ENCODE measurements at places on chromosomes 6 and 20.

DNA sequence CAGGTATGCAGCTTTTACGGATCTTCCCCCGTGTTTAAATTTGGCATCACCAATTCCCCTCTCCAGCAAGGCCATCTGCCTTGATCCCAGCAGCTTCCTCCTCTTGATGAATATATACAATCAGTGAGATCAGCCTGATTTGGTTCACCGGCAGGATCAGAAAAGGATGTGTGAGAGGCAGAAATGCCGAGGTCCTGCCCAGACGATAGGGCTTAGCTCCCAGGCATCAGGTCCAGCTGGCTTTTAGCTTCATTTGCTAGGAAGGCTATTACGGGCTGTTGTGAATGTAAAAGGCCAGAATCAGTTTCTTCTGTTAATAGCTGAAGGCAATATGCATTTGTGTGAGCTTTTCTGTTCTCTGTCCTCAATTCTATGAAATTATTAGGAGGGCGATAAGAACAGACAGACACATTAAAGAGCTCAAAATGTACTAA, 372.8 kb downstream of the BTBD9 start:
- DNase-seq: no peak

GRCh38 chr6:148395583-148396101, 53.0 kb downstream of the SASH1 start:
- DNase-seq: no peak

DNA sequence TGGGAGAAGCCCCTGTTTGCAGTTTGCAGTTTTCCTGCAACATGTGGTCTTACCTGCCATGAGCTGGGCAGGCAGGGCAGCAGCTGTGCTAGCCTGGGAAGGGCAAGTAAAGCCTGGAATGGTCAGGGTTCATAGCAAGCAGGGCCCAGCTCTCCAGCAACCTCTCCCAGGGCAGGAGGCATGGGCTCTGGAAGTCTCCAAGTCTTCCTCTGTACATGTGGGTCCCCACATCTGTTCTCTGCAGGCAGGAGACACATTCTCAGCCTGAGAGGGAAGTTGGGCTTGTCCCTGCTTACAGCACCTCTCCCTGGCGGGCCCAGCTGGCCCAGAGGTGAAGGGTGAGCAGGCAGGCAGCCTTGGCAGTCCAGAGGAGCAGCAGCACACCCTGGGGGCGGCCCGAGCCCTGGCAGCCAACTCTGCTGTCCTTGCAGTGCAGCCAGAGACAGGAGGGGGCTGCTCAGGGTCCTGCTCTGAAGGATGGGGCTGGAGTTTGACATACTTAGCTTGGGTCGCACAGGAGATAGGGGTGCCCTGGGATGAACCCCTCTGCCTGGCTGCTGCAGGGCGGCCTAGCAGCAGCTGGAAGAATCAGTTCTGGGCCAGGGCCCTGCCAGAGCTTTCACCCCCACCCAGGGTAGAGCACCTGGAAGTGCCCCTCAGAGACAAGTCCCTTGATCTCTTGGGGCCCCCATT, 176.0 kb downstream of the MRPL14 start:
- no peak for DNase-seq

DNA sequence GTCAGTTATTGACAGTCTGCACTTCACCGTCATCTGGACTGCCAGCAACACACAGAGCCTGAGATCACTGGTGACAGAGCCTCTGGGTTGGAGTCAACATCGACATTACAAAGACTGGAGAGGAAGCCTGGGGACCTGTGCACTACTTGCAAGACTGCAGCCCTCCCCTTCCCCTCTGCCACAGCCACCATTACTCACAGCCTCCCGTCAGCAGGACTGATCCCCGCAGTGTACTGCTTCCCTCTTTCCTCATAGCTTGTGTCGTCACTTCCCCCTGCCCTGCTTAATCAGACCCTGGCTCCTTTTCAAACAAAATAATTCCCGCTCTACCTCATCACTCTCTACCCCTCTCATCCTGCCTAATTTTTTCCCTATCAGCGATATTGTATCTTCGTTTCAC, 235.5 kb upstream of the KCNQ5 start:
- DNase-seq: no peak

DNA sequence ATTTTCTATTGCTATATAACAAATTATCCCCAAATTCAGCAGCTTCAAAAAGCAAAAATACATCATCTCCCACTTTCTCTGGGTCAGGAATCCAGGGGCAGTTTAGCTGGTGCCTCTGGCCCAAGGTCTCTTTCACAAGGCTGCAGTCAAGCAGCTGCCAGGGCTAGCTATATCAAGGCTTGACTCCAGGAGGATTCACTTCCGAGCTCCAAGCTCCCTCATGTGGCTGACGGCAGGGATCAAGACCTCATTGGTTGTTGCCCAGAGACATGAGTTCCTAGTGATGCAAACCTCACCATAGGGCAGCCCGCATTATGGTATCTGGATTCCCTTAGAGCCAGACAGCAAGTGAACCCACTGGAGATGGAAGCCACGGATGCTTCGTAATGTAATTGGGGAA, 1.3 kb upstream of the VNN1 start:
- DNase-seq: no peak

DNA sequence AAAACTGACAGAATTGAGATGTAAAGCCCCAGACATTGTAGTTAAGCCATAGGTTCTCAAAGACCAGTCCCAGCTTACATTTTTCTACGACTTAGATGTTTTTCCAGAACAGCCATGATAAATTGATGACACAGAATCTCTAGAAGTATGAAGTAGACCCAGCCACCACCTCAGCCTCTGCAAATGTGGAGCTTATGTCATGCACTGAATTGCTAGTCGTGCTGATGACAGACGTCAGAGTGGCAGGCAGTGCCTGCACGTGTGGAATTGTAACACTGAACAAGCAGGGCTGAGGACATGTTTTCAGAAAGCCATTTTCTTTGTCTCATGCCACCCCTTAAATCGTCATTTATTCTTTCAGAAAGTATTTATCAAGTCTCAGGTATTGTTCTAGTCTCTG, 72.4 kb upstream of the TMEM181 start:
- DNase-seq: no peak

DNA sequence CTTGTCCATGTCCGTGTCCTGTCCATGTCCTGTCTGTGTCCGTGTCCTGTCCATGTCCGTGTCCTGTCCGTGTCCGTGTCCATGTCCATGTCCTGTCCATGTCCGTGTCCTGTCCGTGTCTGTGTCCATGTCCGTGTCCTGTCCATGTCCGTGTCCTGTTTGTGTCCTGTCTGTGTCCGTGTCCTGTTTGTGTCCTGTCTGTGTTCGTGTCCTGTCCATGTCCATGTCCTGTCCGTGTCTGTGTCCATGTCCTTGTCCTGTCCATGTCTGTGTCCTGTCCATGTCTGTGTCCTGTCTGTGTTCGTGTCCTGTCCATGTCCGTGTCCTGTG, 55.0 kb upstream of the BHLHE23 start:
- DNase-seq: no peak

DNA sequence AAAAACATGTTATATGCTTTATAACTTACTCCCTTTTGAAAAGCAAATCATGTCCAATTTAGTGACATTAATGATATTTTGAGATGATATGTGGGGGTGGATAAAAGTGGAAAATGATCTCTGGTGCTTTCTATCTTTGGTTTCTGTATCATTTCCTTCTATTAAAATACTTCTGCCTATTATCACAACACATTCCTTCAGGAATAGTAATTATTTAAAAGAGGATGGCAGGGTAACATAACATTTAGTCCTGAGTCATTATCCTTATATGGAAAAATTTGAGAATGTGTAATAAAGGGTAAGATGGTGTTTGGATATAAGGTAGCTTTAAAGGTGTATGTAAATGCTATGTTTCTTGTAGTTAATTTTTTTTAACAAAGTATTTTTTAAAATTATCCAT, 657.7 kb downstream of the PHF3 start:
- no peak for DNase-seq

GRCh38 chr6:87756858-87757257, 54.8 kb upstream of the AKIRIN2 start:
- no peak for DNase-seq

- no peak for DNase-seq
Measured at GRCh38 chr6:33848484-33848883, 44.7 kb upstream of the MLN start.

DNA sequence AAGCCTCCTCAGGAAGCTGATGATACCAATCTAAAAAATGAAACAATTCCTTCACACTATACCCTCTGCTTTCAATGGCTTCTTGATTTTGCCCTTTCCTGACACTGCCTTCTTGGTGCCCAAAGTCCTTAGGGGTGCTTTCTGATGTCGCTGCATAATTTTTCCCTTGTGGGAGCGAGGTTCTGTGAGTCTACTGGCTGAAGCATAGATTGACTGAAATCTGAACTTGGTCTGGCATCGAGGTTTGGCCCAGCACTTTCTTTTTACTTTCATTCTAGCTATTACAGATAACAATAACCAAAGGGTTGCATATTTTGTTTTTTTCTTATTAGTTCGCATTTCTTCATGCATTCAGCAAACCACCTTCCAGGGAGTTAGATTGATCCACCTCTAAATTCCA, 65.8 kb downstream of the E2F3 start:
- DNase-seq: no peak

- no peak for DNase-seq
Measured at GRCh38 chr20:57009775-57010174, 256.7 kb downstream of the BMP7 start.

- DNase-seq: no peak
Measured at GRCh38 chr6:107555449-107555848, 65.5 kb downstream of the SOBP start.

DNA sequence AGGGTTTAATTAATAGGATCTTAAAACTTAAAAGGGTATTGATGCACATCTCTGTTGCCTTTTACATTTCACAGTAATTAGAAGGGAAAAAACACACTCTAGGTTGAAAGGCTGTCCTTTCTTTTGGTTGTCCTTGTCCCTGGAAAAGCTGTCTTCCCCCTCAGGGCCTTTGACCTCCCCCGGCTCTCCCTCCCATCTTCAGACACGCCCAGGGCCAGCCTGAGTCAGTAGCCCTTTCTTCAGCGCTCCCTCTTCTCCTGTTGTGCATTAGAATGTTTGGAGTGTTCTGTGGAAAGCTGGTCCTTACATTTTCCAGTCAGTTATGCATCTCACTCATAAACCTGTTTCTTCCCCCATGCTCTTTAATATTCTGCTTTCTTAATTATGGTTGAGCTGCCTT, 157.0 kb downstream of the MTHFD1L start:
- DNase-seq: no peak

- no peak for DNase-seq
Measured at GRCh38 chr20:14712302-14712739, 374.9 kb upstream of the FLRT3 start.

- no peak for DNase-seq
Measured at GRCh38 chr20:54002741-54003140, 67.7 kb downstream of the BCAS1 start.

- DNase-seq: no peak
Measured at GRCh38 chr6:164035900-164036485, 621.5 kb downstream of the QKI start.

DNA sequence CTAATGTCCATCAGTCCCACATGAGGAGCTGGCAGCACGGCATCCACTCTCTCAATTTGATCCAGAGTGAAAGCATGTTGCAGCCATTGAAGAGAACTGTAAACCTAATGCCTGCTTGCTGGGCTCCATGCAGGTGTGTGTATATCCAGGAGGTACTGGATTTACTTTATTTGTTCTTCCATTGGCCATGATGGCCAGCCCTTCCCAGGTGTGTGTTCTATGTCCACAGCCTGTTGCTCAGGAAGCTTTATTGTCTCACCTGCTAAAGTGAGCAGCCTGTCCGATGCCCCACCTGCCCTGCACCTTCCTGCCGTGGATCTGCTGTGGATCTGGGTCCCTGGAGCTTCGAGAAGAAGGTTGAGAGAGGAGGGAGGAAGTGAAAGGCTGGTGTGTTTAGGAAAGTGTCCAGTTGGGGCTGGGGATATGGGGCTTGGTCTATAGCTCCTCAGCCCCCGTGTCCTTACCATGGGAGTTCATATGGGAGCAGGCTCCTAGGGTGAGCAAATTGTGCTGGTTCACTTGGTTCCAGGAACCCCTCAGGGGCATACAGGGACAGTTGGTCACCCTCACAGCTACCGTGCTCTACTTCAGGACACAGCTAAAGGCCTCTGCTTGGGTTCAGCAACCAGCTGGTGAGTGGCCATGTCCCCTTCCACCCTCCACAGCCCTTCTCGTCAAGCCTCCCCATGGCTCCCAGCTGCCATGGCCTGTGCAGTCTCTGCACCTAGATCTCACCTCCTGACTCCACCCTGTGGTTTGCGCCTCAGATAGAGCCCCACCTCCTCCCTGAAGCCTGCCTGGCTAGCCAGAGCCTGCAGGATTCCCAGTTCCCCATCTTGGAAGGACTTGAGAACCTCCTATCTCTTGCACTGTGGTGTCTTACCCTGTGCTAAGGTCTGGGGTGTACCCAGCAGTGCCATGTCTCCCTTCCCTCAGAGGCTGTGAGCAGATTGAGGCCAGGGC, 12.7 kb downstream of the TREML2 start:
- no peak for DNase-seq

GRCh38 chr20:31661625-31662371, 24.1 kb downstream of the COX4I2 start:
- DNase-seq: peak; percentile 41

GRCh38 chr20:13701486-13701885, 62.8 kb upstream of the TASP1 start:
- no peak for DNase-seq

GRCh38 chr6:45595010-45595851, 217.5 kb upstream of the SUPT3H start:
- no peak for DNase-seq

- DNase-seq: no peak
Measured at GRCh38 chr6:98764373-98764911, 69.9 kb upstream of the POU3F2 start.

GRCh38 chr6:62612471-62612870, 326.4 kb upstream of the KHDRBS2 start:
- no peak for DNase-seq

- DNase-seq: no peak
Measured at GRCh38 chr20:56433880-56434255, 21.8 kb downstream of the CASS4 start.

DNA sequence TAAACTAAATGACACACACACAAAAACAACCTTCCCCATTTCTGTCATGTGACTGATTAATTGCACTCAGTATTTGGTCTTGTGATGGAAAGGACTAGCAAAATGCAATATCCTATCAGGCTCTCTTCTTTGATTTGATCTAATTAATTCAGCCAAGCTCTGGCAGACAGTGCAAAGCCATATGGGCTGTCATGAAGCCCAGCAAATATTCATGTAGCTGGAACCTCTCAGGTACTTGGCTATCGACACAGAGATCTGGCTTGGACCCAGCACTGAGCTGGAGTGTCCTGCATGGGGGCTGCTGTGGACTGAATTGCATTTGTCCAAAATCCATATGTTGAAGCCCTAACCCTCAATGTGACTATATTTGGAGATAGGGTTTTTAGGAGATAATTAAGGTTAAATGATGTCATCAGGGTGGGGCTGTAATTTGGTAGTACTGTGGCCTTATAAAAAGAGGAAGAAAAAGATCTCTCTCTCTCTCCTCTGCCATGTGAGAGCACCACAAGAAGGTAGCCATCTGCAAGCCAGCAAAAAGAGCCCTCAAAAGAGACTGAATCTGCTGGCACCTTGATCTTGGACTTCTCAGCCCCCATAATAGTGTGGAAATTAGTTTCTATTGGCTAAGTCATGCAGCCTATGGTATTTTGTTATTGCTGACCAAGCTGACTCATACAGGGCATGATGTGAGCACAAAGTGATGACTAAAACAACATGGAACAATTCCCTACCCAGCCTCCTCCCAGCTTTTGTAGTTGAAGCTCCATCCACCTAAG, 77.1 kb downstream of the STMND1 start:
- no peak for DNase-seq

GRCh38 chr6:143555582-143555981, 44.1 kb upstream of the FUCA2 start:
- no peak for DNase-seq

All from DMS79 (cell line).